Mesenteric fat pad (tissue), 1 donor: ENCODE measurements at places on chromosomes 6 and 20. TPM values are rescaled to one million over a fixed set of nuclear protein-coding genes. Genes with fewer than 3 reads are reported as not detected.

GRCh38 chr6:55694148-55694547 lies 115.2 kb upstream of the HMGCLL1 start:
- no peak for DNase-seq

DNA sequence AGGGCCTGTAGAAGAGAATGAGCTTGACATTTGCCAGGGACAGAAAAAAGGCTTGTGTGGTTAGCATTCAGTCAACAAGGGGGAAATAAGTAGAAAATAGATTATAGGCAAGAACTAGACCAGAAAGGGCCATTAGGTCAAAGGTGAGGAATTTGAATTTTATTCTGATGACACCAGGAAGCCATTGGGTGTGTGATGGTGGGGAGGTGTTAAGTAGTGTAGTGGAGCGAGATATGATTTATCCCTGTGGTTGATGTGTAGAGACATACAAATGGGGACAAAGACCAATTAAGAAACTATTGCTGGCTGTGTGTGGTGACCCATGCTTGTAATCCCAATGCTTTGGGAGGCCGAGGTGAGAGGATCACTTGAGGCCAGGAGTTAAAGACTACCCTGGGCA lies 11.0 kb downstream of the DSTN start:
- no peak for DNase-seq

Gene PHACTR3
- 1.8 TPM for total RNA-seq

DNA sequence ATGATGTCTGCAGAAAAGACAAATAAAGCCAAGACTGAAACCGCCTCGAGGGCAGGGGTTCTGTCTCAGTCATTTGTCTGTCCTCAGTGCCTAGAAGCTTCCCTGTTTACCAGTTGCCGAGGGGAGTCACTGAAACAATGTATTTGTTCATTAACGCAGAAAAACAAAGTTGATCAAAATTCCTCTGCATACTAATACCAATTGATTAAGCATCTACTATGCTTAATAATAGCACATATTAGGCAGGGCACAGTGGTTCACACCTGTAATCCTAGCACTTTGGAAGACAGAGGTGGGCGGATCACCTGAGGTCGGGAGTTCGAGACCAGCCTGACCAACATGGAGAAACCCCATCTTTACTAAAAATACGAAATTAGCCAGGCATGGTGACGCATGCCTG lies 1.8 kb upstream of the FKBP5 start:
- no peak for DNase-seq

GRCh38 chr6:64733433-64733832 lies 973.6 kb downstream of the EYS start:
- no peak for DNase-seq

- DNase-seq = no peak
Observed at GRCh38 chr6:148874698-148875293, 128.0 kb downstream of the UST start.

DNA sequence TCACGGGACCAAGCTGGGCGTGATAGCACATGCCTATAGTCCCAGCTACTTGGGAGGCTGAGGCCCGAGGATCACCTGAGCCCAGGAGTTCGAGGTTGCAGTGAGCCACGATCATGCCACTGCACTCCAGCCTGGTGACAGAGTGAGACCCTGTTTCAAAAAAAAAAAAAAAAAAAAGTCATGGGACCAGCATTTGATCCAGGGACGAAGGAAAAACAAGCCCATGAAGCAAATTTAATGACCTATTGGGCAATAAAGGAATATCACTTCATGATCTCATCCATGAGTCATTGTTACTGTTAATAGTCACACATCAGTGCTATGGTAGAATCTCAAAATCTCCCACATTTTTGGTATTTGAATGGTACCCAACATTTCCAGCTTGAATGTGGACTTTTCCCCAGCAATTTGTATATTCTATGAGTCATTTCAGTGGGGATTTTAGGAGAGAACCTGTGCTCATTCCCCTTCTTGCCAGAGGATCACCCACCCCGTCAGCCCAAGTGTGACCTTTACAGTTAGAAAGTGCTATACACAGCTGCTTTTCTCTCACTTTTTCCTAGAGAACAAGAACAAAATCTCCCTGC lies 8.5 kb upstream of the SOD2 start:
- no peak for DNase-seq

- DNase-seq = no peak
Observed at GRCh38 chr6:159217595-159218275, 48.5 kb downstream of the FNDC1 start.
